ENCODE measurements at places on chromosomes 7 and 10. TPM values are rescaled to one million over a fixed set of nuclear protein-coding genes. Genes with fewer than 3 reads are reported as not detected.

PODXL gene
- total RNA-seq = 25.6 TPM

DNA sequence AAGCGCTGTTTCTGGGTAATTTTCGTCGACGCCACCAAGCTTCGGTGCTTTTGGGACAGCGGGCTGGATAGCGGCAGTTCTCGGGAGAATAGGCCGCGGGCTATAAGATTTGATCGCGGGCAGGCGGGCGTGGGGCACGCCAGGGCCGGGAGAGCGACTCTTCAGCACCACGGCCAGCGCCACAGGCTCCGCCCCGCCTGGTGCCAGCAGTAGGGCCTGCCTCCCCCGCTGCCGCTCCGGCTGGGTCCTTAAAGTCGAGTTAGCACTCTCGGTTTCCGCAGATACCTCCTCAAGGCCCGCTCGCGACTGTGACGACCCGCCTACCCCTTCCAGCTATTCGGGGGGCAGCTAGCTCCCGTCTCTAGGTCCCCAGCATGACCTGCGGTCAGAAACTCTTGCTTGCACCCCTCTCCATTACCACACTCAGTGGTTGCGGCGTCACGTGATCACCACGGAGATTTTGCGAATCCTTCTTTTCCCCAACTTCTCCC, 9.4 kb downstream of the NXPH1 start:
- peak; percentile 58 for DNase-seq

DNA sequence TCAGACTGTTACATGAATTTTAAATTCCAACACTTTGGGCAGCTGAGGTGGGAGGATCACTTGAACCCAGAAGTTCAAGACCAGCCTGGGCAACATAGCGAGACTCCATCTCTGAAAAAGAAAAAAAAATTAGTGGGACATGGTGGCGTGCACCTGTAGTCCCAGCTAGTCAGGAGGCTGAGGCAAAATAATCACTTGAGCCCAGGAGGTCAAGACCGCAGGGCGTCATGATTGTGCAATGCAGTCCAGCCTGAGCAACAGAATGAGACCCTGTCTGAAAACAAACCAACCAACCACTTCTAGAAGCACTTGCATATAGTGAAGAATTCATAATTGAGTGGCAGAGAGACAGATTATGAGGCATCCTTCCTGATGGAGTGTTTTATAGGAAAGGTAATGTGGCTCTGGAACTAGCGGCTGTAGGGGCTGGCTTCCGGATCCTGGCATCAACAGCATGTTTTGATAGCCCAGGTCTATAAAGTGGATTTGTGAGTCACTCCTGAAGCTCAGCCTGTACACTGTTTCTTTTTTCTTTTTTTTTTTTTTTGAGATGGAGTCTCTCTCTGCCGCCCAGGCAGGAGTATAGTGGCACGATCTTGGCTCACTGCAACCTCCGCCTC, 40.3 kb upstream of the RSBN1L start:
- no peak for DNase-seq

DNA sequence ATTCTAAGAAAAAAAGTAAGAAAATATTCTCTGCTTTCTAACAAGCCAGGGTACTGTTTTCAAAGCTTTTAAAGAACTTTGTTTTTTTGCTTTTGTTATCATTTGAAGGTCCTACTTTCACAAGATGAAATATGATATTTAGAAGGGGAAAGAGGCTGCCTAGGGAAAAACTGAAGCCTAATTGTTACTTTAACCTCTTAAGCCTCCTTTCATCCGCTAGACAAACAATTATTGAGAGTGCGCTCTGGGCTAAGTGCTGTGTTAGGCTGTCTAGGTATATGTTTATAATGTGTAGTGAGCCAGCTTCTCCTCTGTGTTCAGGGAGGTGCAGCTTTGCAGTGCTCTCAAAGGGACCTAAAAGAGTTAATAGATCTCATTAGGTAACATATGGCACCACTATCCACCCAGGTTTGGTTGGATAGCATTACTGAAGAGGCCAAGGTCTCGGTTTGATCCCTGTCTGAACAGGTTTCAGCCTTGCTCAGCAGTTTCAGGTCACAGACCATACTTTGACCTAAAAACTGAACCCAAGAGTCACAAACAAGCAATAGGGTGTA, 17.9 kb downstream of the PDK4 start:
- DNase-seq = no peak

DNA sequence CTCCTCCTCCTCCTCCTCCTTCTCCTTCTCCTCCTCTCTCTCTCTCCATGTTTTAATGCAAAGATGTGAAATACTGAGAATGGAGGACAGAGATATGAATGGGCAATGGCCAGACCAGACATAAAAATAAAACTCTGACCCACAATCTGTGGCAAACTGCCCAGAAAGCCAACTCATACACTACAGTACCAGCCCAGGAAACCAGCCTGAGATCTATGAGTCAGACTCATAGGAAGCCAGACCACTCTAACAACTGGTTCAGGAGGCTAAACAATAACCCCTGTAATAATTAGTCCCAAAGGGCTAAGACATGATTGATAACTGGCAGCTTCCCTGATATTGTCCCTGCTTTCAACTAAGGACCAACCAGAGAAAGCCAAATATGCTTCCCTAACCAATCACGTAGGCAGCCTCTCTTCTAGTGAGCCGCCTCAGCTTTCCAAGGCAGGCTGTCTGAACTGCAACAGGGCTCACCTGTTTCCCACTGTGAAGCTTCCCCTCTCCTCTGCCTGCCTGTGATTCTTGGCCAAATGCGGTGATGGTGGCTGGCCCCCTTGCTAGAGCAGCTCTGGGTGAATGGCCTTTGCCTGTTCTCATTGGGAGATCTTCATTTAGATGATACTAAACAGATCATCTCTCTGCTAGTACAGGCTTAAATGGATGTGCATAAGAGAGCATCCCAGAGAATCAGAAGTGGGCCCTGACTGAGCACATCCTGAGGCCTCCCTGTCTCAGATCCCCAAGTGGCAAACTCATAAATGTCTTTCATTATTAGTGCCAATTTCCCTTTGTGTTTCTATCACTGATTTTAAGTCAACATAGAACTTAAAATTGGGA, 817.6 kb downstream of the TNS3 start:
- no peak for DNase-seq

Measured in mucosa of descending colon (tissue), 3 donors.